Epithelial cell of proximal tubule (primary cell): ENCODE measurements at places on chromosomes 5 and 9. TPM values are rescaled to one million over a fixed set of nuclear protein-coding genes. Genes with fewer than 3 reads are reported as not detected.

RNF180 gene
- total RNA-seq, result 4.5 and 4.6 TPM in 2 replicates

MBLAC2 gene
- 1.3 and 3.6 TPM in 2 replicates for total RNA-seq

PCDHGA10 gene
- total RNA-seq, result 0.58 and 1.9 TPM in 2 replicates

OR13C2 gene
- not detected in 2 replicates for total RNA-seq

ZFR gene
- 38.6 and 54.7 TPM in 2 replicates for total RNA-seq

PCDHGB7 gene
- total RNA-seq, result 0.65 and 2.8 TPM in 2 replicates

CACNA1B gene
- under 0.01 and 0.07 TPM in 2 replicates for total RNA-seq

DOLK gene
- total RNA-seq, result 12.7 and 26.1 TPM in 2 replicates

PITX1 gene
- 0.14 and 1.6 TPM in 2 replicates for total RNA-seq

TMEM252 gene
- not detected in 2 replicates for total RNA-seq

- no peak for DNase-seq
Measured at GRCh38 chr9:132793606-132794580, 84.2 kb downstream of the AK8 start.

DNA sequence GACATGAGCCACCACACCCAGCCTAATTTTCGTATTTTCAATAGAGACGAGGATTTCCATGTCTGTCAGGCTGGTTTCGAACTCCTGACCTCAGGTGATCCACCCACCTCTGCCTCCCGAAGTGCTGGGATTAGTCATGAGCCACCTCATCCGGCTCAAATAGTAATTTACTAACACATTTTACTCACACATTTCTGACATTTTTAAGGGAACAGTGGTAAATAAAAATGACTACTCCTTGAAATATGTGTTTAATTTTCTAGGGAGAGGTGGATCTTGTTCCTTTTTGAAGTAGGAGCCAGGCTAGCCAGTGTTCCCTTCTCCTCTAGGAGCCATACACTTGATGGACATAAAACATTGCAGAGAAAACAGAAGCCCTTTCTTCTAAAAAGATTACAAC, 55.2 kb upstream of the ERBIN start:
- DNase-seq, result no peak

DNA sequence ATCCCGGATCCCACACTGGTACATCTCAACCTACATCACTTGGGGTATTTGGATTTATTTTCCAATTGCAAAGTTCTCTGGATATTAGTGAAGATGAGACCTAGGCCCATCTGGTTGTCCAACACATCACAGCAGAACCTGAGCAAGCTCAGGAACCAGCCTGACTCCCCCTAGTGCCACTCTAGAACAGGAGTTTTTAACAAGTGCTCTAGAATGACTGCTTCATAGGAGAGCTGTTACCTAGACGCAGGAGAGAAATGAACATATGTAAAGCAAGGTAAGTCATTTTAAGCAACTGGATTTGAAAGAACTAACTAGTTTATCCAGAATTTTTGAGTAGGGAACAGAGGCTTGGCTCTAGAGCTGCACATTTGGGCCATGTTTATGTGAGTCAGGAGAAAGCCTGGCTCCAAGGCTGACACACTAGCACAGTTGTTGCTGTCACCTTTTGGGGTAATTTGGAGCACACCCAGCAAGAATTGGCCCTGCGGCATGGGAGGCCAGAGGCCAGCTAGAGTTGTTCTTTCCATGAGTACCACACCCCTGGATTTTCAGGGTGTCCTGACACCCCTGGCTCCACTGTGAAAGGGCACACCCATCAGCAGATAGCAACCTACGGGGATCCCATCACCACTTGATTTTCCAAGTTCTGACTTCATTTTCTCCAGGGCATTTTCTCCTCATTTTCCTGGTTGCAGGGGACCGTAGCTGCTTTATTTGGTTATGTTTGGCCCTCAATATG, 110.9 kb upstream of the LPAR1 start:
- DNase-seq, result no peak

GRCh38 chr5:178364326-178364675, 131.7 kb upstream of the PHYKPL start:
- DNase-seq, result no peak

GRCh38 chr5:166369807-166370206, 1921.6 kb upstream of the WWC1 start:
- DNase-seq, result no peak

- DNase-seq, result no peak
Measured at GRCh38 chr5:76204713-76205112, 121.5 kb downstream of the SV2C start.

GRCh38 chr5:151047814-151048425, 27.5 kb downstream of the GPX3 start:
- no peak for DNase-seq

GRCh38 chr9:105357937-105358336, 89.9 kb upstream of the FSD1L start:
- DNase-seq, result no peak

- DNase-seq, result no peak
Measured at GRCh38 chr5:95554331-95554646, 488 bp downstream of the SKIC3 start.

- DNase-seq, result peak; percentile 76
Measured at GRCh38 chr9:128007566-128008138, 26.9 kb upstream of the EEIG1 start.

DNA sequence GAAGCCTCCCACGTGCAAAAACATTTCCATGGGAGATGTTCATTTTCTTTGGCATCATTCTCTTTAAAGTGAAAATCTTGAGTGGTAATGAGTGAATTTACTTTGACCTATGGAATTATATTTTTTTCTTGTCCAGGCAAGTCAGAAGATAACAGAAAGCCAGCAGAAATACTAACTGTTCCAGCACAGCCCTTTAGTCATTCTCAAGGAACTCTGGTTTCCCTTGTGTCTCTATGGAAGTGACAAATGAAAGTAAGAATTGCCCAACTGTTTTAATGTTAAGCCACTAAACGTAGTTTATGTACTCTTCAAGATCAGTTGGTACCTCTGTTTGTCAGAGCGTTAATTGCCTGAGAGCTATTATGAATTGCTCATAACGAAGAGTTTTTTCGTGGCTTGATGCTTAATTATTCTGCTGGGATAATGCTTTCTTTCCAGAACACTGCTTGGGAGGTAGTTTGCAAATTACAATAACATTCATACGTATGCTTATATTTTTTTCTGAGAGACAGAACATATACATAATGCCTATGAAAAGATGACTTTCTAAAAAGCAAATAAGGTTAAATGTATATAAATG, 84.5 kb upstream of the CER1 start:
- DNase-seq, result no peak

DNA sequence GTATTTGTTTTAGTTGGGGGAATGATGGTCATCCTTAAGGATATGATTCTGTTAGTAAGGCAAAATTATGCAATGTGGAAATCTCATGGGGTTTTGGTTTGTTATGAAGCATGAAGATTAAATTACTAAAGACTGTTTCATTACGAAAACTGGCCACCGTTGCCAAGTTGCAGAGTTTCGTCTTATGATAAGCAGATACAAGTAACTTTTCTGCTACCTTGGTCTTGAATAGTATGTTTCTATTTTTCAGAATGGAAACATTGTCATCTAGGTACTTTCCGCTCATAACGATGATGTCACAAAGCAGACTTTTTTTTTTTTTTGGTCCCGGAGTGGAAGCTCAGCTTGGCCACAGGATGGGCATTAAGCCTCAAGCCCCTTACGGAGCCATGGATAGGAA, 4.2 kb downstream of the CCNI2 start:
- DNase-seq, result no peak

DNA sequence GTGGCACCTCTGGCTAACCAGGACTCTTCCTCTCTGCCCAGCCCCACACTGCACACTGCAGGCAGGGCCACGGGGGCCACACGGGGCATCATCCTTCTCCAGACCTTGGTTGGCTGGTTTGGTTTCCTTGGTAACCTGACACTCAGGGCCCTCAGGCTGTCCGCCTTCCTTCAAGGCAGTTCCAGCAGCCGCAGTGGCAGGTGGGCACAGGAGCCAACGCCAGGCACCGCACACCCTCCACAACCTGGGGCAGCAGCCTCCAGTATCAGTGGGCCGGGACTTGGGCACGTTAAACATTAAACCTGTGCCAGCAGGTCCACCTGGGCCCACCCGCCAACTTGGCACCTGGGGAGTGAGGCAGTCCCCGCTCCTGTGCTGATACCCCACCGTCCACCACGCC, 1.9 kb downstream of the NPDC1 start:
- no peak for DNase-seq

GRCh38 chr5:102511666-102512065, 12.9 kb upstream of the SLCO6A1 start:
- DNase-seq, result no peak

DNA sequence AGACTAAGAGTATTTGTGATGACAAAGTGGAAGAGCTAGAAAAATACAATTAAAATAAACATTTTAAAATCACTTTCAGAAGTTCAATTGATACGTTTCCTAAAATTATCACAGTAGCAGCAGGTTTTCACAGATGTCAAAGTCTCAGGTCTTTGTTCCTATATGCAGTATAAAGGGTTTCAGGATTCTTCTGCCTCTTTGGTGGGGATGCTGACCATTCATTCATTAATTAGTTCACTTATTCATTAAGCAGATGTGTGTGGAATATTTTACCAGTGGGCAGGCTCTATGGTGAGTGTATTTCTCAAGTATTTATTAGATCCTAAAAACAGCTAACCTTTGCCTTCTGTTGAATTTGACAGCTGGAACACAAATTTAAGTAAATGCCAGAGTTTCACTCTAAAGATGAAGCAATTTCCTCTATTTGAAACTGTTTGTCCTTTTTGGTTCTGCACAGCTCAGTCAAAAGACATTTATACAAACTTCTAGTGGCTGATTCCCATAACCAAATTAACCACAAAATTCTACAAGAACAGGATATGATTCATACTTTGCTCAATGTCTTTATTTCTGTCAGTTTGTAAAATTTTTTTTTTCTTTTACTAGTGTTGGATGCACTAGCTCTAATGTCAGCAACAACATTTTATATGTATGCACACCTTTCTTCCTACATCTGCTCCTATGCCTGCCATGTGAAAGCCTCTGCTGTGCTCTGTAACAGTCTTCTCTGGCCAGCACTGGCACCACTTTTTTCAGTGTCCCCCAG, 75.9 kb upstream of the PRR16 start:
- peak; percentile 22 for DNase-seq

DNA sequence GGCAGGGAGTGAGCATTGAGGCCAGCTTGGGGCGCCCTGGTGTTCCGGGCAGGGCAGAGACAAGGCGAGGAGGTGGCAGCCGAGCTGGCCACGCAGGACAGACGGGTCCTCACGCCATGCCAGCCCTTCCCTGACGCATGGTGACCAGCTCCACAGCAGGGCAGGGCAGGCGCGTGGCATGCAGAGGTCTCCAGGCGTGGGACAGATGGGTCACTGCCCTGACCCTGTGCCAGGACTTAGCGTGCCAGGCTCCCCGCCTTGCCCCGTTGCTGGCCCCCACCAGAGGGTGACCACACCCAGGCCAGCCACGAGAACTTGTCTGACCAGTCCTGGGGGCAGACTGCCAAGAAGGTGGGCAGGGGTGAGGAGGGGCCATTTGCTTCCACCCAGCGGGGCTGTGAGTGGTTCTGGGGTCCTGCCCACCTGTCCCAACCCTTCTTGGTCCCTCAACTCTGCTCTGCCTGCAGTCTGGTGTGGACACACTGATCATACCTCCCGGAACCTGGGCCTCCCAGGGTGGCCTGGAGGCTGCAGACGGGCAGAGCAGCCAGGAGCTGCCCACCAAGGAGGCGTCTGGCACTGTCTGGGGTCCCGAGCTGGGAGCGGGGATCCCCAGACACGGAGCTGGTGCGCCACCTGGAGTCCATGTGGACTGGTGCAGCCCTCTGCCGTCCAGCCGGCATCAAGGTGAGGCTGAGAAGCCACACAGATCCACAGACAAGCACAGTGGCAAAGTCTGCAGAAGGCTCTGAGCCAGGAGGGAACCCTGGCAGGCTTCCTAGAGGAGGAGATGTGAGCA, at the start of gene RNF224:
Gene RNF224, plus strand, starts transcription at position 449 of the 799 bp plus-strand sequence. CDS start 834 bp downstream, outside the sequence.
- DNase-seq, result no peak

DNA sequence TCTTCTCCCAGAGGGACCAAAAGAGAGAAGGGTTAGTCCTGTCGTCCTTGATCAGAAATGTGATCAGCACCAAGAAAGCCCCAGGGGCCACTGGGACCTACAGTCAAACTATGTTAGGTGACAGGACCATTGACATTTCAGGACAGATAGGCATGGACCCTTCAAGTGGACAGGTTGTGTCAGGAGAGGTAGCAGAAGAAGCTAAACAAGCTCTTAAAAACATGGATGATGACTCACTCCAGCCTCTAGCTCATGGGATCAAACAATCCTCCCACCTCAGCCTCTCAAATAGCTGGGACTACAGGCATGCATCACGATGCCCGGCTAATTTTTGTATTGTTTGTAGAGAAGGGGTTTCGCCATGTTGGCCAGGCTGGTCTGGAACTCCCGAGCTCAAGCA, 2.3 kb upstream of the AQP3 start:
- DNase-seq, result no peak
